HT-29 (cell line): ENCODE measurements at places on chromosomes 16 and 17. TPM values are rescaled to one million over a fixed set of nuclear protein-coding genes. Genes with fewer than 3 reads are reported as not detected.

- no peak for DNase-seq
Observed at GRCh38 chr16:72027669-72028378, 19.3 kb downstream of the DHODH start.

DNA sequence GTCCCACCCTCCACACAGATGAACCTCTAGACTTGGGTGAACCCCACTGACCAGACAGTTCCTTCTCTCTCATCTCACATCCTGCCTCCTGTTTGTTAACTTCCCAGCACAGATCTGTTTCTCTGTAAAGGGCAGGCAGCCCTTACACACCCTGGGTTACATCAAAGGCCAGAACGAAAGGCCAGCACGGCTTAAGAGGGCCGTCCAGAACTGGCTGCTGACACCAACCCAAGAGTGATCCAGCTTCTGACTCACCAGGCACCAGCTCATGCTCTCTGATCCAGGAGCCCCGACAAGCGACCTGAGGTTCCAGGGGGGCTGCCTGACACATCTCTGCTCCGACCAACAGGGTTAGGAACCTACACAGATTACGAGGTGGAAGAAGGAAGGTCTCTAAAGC, 86.9 kb downstream of the MRM3 start:
- no peak for DNase-seq

DNA sequence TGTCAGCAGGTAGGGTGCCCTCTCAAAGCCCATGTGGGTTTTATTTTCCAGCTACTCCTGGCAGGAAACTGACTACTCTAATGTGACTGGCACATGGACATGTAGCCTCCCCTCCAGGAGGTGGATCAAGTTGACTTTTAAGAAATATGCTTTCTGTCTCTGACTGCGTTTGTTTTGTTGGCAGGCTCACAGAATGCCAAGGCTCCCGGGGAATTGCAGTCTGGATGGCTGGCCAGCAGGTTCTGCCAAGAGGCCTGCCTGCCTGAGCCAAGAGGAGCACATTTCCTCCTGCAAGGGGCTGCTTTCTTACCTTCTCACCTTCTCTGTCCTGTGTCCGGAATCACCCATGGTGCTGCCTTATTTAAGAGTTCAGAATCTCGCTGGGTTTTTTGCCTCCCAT, 217.3 kb upstream of the ERCC4 start:
- DNase-seq = no peak

DNA sequence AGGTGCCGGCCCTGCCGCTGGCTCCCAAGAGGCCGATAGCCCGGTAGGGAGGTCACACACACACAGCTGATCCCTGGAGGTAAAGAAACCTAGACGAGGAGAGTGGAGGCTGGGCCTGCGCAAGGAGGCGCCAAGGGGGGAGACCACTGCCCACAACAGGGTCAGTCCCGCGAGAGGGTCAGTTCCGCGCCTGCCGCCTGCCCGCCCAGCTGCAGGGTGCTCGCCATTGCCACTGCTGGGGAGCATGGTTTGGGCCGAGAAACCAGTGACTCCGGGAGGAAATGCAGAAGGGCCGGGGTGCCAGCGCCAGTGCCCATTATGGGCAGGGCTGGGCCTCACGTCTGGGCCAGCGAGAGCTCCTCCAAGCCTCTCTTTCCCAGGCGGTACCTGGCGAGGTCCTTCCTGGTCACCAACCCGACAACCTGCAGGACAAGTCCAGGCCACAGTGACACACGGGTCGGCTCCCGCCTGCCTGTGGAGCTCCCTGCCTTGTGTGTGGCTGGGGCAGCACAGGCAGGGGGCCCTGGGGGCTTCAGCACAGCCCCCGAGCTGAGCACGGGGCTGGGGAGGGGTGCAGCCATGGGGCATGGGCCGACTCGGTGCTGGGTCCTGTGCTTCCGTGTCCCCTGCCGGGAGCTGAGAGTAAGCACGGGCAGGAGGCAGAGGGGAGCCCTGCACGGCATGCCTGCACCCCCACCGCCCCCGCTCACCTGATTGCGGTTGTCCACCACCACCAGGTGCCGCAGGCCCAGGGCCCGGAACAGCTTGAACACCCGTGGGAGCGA, 2.1 kb upstream of the CCDC154 start:
- DNase-seq = no peak

DNA sequence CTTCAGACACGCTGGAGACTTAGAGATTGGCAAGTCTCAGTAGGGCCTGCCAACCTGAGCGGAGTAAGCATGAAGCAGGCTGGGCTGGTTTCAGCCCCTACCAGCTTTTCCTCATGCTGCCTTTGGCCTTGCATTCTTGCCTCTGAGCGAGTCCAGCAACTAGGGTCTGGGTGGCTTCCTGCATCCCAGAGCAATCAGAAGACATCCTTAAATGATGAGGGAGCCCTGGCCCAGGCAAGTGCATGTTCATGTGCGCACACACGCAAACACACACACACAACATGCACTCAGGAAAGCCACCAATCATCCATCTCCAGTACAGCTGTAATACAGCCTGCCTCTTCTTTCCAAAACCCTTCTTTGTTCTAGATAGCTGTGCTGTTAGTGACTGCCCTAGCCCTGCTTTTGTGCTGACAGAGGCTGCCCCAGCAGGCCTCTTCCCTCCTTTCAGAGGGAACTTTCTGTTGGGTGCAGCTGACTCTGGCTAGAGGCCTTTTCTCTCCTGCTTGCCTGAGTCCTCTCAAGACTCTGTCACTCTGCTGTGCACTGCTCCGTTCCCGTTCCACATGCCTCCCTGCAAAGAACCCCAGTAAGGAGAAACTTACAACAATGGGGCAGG, 30.7 kb upstream of the TBX2 start:
- DNase-seq = no peak

- no peak for DNase-seq
Observed at GRCh38 chr16:20181416-20181815, 107.7 kb upstream of the GPR139 start.

DNA sequence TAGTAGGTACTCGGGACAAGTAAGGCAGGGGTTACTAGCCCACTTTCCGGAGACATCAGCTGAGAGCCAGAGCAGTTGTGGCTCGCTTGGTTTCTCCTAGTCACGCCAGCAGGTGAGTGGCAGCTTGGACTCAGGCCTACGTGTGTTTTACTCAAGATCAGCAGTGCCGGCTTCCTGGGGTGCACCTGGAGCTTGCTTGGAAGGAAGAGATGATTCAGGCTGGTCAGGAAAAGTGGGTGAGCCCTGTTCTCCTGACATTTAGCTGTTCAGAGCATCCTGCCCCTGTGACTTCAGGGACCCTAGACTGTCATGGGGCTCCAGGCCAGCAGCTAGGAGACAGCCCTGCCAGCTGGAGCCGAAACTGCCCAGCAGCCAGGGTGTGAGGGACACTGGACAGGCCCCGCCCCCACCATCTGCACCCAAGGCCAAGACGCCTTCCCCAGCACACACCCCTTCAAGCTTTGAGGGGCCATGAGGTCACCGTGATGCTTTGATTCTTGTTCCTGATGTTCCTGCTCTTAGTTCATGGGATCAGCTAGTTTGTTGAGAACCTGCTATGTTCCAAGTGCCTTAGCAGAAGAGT, 238.0 kb upstream of the CIBAR2 start:
- no peak for DNase-seq

DNA sequence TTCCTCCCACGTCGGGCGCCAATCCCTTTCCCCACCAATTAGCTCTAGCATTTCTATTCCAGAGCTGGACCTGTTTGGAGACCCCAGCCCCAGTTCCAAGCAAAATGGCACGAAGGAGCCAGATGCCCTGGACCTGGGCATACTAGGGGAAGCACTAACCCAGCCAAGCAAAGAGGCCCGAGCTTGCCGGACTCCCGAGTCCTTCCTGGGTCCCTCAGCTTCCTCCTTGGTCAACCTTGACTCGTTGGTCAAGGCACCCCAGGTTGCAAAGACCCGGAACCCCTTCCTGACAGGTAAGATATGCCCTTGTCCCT, 5.6 kb upstream of the SPATA20 start:
- DNase-seq = no peak

GRCh38 chr17:57567251-57567650, 177.8 kb downstream of the CCDC182 start:
- no peak for DNase-seq

DNA sequence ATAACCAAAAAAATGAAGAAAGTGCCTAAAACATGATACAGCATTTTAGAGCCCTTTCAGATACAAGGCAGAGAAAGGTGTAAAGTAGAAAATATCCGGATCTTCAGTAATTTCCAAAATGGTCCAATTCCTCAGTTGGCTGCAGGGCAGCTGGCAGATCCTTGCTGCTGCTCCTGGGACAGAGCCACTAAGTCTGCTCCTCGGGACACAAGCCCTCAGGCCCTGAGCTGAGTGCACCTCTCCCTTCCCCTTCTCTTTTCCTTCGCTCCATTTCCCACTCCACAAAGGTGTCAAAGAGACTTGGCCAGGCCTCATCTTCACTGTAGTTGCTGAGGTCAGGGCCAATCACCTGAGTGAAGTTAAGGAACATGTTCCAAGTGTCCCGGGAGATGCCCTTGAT, 40.5 kb downstream of the DCUN1D3 start:
- no peak for DNase-seq

DNA sequence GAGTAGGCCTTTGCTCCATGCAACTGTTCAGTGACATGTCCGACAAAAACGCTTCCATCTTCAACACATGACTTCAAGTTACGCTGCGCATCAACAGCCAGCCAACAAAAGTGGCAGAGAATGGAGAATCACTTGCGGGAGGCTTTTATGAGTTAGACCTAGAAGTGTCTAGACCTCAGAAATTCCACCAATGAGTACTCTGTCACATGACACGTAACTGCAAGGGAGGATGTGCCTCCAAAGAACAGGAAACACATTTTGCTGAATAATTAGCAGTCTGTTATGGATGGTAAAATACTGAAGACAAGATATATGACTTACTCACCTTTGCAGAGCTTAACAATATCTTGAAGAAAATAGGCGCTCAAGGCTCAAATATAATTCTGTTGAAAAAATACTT, 62.1 kb downstream of the MYO1D start:
- DNase-seq = no peak

DNA sequence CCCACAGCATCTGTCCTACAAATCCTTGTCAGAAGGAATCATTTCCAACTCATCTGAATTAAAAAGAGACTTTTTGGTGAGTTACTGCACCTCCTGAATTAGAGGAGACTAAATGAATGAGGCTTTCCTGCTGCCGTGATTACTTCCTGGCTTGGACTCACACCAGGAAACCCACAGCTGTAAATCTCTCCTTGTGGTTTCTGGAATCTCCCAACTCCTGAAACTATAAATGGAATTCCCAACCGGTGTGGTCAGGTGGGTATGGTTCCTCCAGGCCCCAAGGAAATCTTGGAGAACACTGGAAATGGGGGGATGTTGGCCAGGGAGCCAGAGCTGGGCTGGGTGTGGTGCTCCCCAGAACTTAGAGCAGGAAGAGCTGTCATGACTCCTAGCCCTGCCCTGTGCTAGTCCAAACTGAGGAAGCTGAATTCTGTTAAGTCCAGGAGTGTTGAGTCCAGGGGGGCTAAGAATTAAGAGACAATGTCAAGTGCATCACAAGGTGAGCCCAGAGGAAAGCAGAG, 216.4 kb downstream of the GSG1L start:
- no peak for DNase-seq

GRCh38 chr16:20971401-20971800, 70.8 kb downstream of the LYRM1 start:
- no peak for DNase-seq

GRCh38 chr16:6732166-6732565, 600.5 kb upstream of the RBFOX1 start:
- DNase-seq = no peak

DNA sequence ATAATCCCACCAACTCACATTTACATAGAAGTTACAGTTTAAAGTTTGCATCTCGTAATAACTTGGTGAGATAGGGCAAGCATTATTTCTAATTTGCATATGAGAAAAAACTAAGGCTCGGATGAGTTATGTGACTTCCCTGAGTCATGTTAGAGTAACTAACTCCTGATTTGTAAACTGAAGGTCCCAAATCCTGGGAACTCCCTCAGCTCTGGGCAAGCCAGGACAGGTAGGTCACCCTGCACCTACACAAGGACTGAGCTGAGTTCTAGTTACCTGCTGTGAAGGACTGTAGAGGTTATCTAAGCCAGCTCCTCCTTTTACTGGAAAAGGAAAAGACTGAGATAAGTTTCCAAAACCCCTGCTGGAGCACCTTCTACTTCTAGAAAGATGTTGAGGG, 92.1 kb upstream of the HLF start:
- DNase-seq = no peak

DNA sequence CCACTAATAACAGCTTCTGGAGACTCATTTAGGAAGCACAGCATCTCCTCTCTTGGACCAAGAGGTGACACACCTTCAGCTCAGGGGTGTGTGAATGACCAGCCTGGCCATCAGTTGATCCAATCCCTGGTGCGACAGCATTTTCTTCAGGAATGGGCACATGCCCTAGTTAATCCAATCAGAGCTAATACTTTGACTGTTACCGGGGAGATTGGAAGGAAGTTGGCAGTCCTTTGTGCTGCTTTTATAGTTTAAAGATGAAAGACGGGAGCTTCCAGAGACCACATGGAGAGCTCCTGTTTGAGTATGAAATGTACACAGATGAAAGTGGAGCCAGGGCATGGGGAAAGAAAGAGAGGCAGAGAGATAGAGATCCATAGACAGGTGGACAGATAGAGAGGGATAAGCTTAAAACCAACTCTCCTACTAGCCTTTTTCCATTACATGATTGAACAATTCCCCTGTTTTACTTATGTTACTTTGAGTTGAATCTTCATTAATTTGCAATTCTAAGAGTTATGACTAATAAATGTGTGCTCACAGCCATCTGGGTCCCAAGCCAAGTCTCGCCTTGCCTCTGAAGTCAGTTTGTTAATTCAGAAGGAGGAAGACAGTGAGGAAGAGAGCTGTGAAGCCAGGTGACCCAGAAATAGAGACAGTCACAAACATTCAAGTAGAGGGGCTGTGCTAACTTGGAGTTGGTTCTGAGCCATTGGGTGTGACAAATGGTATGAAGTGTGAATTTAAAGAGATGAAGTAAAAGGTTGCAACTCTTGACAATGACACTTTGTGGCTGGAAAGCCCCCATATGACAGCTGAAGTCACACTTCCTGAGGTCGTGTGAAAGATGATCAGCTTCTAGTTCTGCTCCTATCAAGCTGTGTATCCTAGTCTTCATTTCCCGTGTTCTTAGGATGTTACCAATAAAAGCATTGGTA, 120.0 kb upstream of the GOT2 start:
- no peak for DNase-seq

The SLC35G6 gene
- total RNA-seq = 0.28 TPM in 1 of 2 replicates, not detected in the other

The TBC1D3E gene
- not detected in 2 replicates for total RNA-seq

The RDM1 gene
- 4.9 and 11.3 TPM in 2 replicates for total RNA-seq

The MAZ gene
- total RNA-seq = 795 and 814 TPM in 2 replicates

The NPIPB6 gene
- 1.2 TPM in 1 of 2 replicates, not detected in the other for total RNA-seq

The COX6A2 gene
- total RNA-seq = not detected in 2 replicates

The MT3 gene
- total RNA-seq = 3.5 TPM in 1 of 2 replicates, not detected in the other

The SPAG9 gene
- total RNA-seq = 25.9 and 27.0 TPM in 2 replicates
